ENCODE measurements at places on chromosomes 3 and 15. TPM values are rescaled to one million over a fixed set of nuclear protein-coding genes. Genes with fewer than 3 reads are reported as not detected.

IGSF11 gene
- polyA plus RNA-seq, result 0.07 TPM

STRA6 gene
- polyA plus RNA-seq, result 1.1 TPM

SCN11A gene
- 0.04 TPM for polyA plus RNA-seq

SLC9C1 gene
- not detected for polyA plus RNA-seq

GRCh38 chr3:189498995-189499704, 132.0 kb upstream of the TP63 start:
- H3K36me3 ChIP-seq, result no peaks in the 10 kb centered on the region
- no peak overlapping the region for H3K27ac ChIP-seq
- no peaks in the 10 kb centered on the region for H3K4me1 ChIP-seq

GRCh38 chr15:33547876-33548275, 237.1 kb downstream of the RYR3 start:
- peak; percentile 81 for DNase-seq
- no peak overlapping the region for H3K27ac ChIP-seq
- no peaks in the 10 kb centered on the region for H3K4me1 ChIP-seq

- H3K27me3 ChIP-seq, result no peaks in the 10 kb centered on the region
- no peak overlapping the region for H3K27ac ChIP-seq
- H3K4me1 ChIP-seq, result peaks cover 12% of the 10 kb centered on the region
- no peaks in the 10 kb centered on the region for H3K36me3 ChIP-seq
- H3K4me3 ChIP-seq, result no peak overlapping the region
- peak; percentile 82 for DNase-seq
Measured at GRCh38 chr3:122942937-122943827, 84.4 kb downstream of the SEMA5B start.

GRCh38 chr3:105140899-105141367, 225.8 kb upstream of the ALCAM start:
- H3K4me3 ChIP-seq, result no peak overlapping the region
- DNase-seq, result peak; percentile 6
- H3K36me3 ChIP-seq, result no peaks in the 10 kb centered on the region
- no peaks in the 10 kb centered on the region for H3K27me3 ChIP-seq
- no peak overlapping the region for H3K27ac ChIP-seq

GRCh38 chr3:98027085-98027446, 8.0 kb downstream of the GABRR3 start:
- DNase-seq, result peak; percentile 49
- H3K27ac ChIP-seq, result no peak overlapping the region
- peaks cover 11% of the 10 kb centered on the region for H3K4me1 ChIP-seq
- no peaks in the 10 kb centered on the region for H3K27me3 ChIP-seq
- no peaks in the 10 kb centered on the region for H3K36me3 ChIP-seq
- H3K4me3 ChIP-seq, result no peak overlapping the region

GRCh38 chr15:42042602-42043400, 22.0 kb upstream of the PLA2G4E start:
- no peak overlapping the region for H3K4me3 ChIP-seq
- no peaks in the 10 kb centered on the region for H3K27me3 ChIP-seq
- H3K36me3 ChIP-seq, result no peaks in the 10 kb centered on the region
- no peaks in the 10 kb centered on the region for H3K4me1 ChIP-seq
- no peak overlapping the region for H3K27ac ChIP-seq

DNA sequence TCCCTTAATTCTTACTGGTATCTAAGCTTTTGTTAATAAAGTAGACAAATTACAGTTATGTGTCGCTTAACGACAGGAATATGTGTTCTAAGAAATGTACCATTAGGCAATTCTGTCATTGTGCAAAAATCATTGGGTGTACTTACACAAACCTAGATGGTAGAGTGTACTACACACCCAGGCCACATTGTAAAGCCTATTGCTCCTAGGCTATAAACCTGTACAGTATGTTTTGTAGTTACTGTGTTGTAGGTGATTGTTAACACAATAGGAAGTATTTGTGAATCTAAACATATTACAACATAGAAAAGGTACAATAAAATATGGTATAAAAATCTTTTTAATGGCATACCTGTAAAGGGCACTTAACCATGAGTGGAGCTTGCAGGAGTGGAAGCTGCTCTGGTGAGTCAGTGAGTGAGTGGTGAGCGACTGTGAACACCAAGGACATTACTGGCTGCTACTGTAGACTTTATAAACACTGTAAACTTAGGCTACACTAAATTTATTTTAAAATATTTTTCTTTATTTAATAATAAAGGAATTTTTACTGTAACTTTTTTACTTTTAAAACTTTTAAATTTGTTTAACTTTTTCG, 47.4 kb downstream of the FSIP1 start:
- no peak for DNase-seq
- H3K4me1 ChIP-seq, result no peaks in the 10 kb centered on the region
- no peak overlapping the region for H3K27ac ChIP-seq
- no peak overlapping the region for H3K4me3 ChIP-seq
